ENCODE measurements at places on chromosomes 7 and 10.

DNA sequence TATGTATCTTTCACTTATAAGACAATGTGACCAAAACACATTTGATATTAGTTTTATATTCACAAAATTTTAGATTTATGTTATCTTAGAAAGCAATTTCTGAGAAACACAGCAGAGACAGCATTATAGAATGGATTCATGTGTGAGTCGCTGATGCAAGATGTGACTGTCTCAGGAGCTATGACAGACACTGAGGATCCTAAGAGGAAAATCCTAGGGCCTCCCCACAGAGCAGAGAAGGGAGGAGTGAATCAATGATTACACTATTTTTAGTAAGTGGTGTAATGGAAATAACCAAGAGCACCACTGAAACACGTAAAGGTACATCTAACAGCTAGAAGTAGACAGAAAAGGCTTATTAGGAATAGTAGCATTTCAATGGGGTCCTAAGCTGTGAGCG, 204.0 kb upstream of the PTN start:
- DNase-seq, result no peak

DNA sequence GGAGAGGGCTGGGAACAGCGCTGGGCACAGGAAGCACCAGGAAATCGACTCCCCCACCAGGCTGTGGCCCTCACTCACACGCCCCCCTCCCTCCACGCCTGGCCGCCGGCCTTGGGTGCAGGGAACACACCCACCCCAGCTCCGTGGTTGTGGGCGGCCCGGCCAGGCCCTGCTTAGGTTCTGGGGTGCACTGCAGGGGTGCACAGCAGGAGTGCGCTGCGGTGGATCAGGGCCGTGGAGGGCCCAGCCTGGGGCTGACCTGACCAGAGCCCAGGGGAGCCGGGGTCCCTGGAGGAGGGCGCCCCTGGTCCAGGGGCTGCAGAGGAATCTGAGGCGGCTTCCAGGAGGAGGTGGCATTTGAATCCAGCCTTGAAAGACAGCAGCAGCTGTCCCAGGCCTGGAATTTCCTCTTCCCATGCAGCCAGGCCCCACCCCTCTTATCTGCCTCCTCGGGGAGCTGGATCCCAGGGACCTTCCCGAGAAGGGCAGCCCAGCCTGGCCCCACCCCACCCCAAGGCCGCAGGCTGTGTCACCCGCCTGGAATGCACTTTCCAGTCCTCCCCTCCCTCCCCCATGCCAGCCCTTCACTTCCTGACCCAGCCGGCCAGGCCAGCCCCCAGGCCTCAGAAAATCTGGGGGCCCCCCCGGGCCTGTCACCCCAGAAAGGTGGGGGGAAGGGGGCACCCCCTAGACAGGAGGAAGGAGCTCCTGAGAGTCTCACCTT, 18.4 kb upstream of the PDGFA start:
- DNase-seq, result no peak

GRCh38 chr7:137790828-137791227, 55.9 kb downstream of the DGKI start:
- DNase-seq, result no peak

DNA sequence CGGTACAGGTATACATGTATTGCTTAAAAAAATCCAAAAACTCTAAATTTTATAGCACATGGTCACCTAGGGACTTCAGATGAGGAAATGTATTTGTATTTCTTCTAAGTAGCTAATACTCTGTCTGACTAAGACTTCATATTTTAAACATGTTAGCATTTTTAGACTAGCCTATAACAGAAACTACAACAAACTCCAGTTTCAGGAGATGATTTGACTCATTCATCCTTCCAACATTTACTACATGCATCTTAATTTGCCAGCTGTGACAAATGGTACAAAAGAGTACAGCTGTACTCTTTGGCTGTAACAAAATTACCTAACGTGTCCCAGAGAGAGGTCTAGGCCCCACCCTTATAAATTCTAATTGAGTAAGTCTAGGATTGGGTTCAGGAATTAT, 22.2 kb downstream of the TMEM209 start:
- DNase-seq, result peak; percentile 64

DNA sequence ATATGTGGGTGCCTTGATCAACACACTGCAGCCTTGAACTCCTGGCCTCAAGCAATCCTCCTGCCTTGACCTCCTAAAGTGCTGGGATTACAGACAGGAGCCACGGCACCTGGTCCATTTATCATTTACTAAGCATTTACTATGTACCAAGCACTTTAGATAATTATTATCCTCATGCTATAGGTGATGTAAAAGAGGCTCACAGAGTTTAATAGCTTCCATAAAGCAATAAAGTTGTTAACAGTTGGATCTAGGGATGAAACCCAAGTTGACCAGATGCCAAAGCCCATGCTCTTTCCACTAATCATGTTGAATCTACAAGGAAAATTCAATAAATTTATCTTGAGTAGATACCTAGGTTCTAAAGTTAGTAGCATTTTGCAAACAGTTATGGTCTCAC, 5.0 kb downstream of the NAPEPLD start:
- DNase-seq, result no peak

- DNase-seq, result no peak
Measured at GRCh38 chr10:54908019-54908418, 107.0 kb upstream of the PCDH15 start.

GRCh38 chr7:131688738-131689661, 132.6 kb upstream of the PODXL start:
- peak; percentile 71 for DNase-seq

- peak; percentile 33 for DNase-seq
Measured at GRCh38 chr10:101120884-101121653, 10.0 kb upstream of the TLX1 start.

- peak; percentile 39 for DNase-seq
Measured at GRCh38 chr7:90629297-90629918, 33.3 kb downstream of the CDK14 start.

GRCh38 chr7:92135052-92135889, 994 bp upstream of the CYP51A1 start:
- peak; percentile 10 for DNase-seq

- DNase-seq, result no peak
Measured at GRCh38 chr7:16034353-16034752, 347.9 kb upstream of the MEOX2 start.

DNA sequence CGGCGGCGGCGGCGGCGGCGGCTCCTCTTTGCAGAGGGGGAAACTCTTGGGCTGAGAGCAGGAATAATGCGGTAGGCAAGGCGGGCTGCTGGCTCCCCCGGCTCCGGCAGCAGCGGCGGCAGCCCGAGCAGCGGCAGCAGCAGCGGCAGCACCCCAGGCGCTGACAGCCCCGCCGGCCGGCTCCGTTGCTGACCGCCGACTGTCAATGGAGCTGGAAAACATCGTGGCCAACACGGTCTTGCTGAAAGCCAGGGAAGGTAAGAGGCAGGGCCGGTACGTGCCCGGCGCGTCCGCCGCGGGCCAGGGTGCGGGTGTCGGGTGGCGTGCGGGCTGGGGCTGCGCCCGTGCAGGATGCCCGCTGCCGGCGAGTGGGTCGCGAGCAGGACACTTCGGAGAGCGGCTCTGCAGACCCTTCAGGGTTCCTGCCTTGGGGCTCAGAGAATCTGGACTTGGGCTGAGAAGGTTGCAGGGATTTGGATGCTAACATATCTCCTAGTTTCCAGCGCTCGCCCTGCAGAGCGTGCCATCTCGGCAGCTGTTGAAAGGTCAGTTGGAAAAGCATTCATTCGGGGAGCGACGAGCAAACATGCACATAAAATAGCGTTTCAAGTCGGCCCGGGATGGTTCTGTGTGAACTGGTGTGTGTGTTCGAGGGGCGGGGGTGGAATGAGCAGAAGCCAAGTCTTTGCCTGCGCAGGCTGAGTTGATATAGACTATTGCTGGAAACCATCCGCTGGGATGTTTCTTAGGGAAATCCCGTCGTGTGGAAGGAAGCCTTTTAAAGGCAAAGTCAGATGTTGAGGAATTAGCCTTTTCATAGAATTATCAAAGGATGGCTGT, 562 bp downstream of the GRK5 start:
- peak; percentile 46 for DNase-seq

- no peak for DNase-seq
Measured at GRCh38 chr10:69220041-69220451, at the start of gene HKDC1. TSS of gene HKDC1 (plus strand) at chr10:69220332. CDS start at chr10:69220436, 104 bp downstream.

DNA sequence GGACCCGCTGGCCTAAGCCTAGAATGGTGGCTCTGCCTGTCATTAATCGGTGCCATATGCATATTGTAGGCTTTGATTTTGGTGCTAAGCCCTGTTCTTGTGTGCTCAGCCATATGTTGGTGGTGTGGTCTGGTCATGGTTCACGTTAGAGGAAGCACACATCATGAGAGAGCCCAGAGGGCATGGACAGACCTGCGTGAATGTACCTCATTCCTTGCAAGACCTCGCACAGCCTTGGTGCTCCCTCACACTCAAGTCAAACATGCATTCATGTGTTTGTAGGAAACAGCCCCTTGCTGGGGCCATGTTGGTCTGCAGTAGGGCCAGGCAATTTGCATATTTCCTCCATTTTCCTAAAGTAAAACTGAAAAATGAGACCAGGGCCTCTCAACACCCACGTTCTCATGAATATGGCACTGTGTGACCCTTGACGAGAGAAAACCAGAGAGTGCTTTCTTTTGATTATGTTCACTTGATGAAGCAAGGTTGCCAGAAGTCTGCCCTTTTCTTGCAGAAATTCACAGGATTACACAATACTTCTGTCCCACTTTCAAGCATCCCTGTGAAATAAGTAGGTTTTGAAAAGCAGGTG, 268.7 kb downstream of the CELF2 start:
- peak; percentile 26 for DNase-seq

GRCh38 chr10:5973069-5973468, 4.3 kb downstream of the IL15RA start:
- no peak for DNase-seq
